Islet precursor cell (in vitro differentiated cells): ENCODE measurements at places on chromosomes 13 and 19.
A peak's percentile ranks its signal among the peaks of the same experiment; 100 is the strongest.

DNA sequence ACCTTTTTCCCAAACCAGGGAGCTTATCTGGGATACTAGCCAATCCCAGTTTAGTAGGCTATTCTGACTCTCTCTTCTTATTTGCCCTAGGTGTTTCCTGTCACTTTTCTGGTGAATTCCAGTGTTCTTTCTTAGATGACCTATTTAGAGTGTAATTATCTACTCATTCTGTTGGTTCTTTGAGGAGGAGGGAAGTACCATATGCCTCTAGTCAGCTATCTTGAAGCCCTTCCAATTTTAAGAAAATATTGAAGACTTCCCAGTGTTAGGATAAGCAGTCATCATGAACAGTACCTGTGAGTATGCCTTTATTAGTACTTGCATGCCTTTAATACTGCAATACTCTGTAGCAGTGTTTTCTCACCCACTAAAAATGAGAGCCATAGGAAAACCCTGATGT is 724.3 kb upstream of the SLITRK1 start:
- no peak for DNase-seq

GRCh38 chr13:102724923-102725322 is 30.1 kb upstream of the METTL21C start:
- no peak for DNase-seq

DNA sequence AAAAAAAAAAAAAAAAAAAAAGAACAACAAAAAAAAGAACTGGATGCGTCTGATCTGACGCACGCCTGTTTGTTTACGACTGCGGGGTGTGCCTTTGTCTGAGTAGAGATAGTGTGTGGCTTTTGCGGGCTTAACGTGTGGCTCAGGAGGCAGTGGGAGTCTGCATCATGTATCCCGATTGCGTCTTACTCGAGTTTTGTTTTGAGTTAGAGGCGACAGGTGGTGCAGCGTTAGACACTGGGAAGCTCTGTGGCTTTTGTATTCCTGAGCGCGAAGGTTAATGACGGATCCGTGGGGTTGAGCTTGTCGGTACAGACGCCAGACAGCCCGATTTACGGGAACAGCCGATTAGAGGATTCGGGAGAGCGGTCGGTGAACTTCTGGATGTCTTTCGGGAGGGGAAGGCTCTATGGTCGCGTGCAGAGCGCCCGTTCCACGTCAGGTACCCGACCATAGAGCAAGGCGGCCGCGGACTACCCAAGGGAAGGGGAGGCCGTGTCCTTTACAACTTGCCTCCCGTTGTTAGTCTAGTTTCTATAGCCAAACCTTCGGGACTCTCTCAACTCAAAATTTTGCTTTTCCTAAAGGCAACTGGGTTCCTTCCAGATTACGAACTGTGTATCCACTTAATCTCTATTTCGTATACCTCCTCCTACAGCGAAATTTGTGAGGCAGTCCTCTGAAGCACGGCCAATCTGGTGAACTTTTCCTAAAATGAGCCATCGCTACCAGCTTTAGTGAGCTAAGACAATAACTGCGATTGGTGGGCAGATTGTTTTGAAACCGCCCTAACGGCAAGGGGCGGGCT is 926 bp upstream of the HNRNPUL1 start:
- DNase-seq, result peak; percentile 74

- no peak for DNase-seq
Observed at GRCh38 chr13:19742643-19743042, 40.1 kb downstream of the PSPC1 start.

GRCh38 chr19:43425567-43426392 is 11.1 kb downstream of the TEX101 start:
- DNase-seq, result no peak

GRCh38 chr13:100314132-100314910 is 225.4 kb downstream of the PCCA start:
- DNase-seq, result no peak

DNA sequence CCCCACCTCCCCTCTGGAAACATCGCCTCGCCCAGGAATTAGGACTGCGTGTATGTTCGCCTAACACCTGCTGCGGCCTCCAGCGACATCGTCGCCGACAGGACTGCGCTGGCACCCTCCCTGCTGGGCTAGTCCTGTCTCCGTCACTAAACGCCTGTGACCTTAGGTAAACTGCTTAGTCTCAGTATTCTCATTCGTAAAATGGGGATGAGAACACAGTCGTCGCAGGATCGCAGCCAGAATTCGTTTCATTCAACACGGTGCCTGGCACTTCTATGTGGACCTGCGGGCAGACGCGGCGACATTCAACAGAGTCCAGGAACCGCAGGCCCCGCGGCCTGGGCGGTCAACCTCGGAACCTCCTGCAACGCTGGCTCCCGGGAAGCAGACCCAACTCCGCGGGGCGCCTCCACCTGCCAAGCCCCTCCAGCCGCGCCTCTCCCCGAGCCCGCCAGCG is 485 bp downstream of the CRYL1 start:
- peak; percentile 58 for DNase-seq

- no peak for DNase-seq
Observed at GRCh38 chr13:63651394-63651793, 2235.7 kb upstream of the PCDH20 start.

DNA sequence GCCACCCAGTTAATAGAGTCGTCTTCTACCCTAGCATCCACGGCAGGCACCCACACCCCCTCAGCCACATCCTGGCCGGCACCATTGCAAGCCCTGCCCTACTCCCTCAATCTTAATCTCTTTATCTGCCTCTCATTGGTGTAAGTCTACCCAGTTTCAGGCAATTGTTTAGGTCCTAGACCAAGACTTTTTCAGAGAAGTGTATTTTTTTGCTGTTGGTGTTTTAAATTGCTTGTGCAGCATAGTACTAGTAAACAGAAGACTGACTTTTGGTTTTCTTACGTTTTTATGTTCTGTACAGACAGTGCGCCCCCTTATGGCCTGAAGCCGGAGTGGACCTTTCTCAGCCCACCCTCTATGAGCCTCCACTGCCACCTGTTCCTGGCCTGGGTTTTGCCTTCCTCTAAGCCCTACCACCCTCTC is 2.3 kb upstream of the LCP1 start:
- DNase-seq, result no peak

GRCh38 chr13:70253411-70253810 is 145.2 kb upstream of the KLHL1 start:
- DNase-seq, result no peak

DNA sequence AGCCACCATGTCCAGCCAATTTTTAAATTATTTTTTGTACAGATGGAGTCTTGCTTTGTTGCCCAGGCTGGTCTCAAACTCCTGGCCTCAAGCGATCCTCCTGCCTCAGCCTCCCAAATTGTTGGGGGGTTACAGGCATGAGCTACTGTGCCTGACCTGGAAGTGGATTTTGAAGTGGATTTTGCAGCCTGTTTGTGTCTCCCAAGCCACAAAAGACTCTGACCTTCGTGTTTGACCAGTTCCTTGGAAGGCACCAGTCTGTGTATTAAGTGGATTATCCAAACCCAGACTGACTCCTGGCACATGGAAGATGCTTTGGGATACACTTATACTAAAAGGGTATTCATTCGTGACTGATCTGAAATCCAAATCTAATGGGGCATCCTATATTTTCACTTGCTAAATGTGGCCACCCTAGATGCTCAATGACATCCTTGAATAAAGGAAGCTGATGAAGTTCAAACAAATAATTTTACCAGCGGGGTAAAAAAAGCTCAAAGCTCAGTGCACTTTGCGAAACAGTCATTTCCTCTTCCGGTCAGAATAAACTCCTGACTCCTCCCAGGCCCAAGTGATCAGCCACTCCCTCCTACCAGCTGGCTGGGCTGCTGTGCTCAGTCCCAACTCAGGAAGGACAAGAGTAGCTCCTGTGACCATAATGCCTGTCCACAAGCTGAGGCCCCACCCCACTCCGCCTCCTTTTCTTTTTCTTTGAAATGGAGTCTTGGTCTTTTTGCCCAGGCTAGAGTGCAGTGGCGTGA is 32.6 kb upstream of the GATAD2A start:
- DNase-seq, result peak; percentile 75

DNA sequence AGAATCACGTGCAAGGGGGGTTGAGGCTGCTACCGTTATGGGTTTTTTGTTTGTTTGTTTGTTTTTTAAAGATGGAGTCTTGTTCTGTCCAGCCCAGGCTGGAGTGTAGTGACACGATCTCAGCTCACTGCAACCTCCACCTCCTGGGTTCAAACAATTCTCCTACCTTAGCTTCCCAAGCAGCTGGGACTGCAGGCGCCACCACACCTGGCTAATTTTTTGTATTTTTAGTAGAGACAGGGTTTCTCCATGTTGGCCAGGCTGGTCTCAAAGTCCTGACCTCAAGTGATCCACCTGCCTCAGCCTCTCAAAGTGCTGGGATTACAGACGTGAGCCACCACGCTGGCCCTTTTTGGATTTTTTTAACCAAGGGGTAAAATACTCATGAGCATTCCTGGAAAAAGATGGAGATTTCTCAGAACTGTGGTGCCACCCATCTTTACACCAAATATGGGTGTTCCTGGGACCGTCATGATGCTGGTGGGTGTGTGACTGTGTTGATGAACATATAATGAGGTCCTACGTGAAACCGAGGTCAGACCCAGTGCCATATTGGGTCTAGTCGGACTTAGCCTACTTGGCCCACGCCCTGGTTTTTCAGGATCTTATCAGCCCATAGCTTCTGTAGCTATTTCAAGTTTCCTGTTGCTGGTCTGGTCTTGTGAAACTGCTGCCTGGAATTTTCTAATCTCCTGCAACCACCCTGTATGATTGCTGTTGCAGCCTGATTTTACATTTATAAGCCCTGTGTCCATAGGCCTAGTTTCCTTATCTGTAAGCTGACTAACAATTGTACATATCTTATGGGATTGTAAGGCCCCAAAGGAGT is 6.2 kb downstream of the PPP1R15A start:
- no peak for DNase-seq

DNA sequence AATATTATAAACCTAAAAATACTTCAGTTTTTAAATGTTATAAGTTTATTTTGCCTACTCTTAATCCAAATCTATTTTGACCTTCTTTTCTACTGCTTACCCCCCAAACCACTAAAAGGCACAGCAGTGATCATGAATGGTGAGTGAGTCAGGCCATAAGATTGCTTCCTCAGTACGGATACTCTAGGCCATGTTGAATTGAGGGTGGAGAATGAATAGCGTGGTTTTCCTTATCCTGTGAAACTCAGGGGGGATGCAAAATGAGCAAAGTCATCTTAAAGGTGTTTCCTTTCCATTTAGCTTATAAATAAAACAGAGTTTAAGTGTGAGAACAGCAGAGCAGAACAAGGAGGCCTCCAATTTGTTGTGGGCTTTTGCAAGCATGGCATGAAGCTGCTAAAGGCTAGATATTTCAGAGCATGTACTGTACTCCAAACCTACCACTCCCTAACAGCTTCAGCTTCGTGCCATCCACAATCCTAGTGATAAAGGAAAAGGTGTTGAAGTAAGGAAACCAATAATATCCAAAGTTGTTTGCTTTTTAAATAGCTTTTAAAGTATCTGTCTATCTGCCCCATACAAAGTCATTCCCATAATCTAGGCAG is 25.0 kb downstream of the SERPINE3 start:
- DNase-seq, result no peak

DNA sequence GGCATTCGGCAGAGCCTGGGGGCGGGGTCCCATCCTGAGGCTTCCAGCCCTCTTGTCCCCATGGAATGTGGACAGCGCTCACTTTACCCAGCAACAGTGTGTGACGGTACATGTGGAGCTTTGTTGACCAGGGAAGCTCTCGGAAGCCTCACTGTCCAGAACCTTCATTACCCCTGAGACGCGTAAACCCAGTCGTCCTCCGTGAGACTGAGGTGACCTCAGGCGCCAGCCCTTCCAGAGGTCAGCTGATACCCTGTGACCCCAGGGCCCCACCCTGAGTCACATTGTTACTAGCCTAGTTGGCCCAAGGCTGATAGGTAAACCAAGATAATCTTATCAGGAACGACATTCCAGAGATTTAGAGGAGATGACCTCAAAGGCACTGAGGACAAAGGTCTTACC is 10.2 kb upstream of the TMEM160 start:
- DNase-seq, result peak; percentile 89
